ENCODE measurements at places on chromosomes 11 and 22.

- no peak for DNase-seq
Measured at GRCh38 chr22:32822179-32822877, 20.8 kb downstream of the TIMP3 start.

DNA sequence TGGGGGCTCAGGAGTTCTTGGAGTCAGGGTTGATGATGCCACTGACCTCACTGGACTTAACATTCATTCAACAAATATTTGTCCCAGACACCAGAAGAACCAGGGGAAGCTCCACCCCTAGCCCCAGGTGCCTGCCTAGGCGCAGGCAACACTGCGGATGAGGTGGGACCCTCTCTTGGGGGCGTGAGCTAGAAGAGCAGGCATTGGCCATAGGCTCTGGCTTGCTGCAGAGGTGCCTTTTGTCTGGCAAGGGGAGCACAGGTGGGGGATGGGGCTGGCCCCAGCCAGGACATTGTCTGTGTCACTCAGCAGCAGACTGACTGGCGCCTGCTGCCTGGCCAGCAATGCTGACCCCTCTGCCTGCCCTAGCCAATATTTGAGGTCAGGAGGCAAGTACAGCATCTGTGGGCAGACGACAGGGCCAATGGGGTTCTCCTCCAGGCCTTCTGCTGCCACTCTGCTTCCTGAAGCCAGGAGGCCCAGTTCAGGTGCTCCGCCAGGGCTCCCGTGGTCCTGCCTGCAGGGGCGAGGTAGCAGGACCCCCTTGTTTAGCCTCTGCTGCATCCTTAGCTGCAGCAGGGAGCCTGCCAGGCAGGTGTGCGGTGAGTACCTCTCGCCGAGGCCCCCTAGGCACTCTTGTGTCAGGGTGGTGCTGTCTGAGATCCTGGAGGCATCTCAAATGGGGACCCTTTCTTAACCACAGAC is 4.0 kb downstream of the LINC01488 start:
- no peak for DNase-seq

DNA sequence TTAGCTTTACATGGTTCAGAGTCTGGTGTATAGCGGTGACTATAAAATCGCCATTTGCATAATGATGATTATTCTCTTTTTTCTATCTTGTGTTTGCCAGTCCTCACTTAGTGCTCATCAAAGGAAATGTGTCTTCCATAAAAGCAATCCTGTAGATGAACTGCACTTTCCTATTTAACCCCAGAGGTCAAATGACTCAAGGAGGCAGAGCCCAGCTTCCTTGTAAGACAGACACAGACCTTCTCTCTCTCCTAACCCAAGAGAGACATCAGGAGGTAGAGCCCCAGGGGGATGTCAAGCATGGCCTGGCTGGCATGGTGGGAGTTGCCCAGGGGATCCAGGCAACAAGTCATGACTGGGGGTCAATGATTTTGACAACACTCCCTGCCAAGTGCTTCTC is 46.9 kb upstream of the CRTAM start:
- no peak for DNase-seq

DNA sequence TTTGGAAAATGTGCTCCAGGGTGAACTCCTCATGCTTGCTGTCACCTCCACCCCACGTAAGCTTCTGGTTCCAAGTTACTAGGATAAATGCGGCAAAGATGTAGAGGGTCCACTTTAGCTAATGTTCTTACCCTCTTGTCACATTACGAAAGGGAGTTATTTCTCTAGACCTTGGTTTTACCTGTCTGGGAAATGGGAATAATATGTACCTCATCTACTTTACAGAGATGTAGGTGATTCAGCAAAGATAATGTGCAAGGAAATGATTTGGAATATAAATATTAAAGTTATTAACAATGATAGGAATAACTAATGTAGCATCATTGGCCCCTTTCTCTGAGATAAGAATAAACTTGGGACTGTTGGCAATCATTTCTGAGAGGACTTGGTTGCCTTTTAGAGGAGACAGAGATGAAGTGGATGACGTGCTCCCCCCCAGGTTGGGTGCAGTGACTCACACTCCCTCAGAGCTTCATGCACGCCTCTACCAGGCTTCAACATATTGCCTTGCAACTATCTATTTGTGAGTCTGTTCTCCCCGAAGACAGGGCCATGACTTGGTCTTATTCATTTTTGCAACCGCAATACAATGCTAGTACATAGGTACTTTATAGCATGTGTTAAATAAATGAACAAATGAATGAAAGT is 97.1 kb downstream of the ME3 start:
- DNase-seq = no peak

- no peak for DNase-seq
Measured at GRCh38 chr11:31117038-31117437, 252.5 kb downstream of the DCDC1 start.

GRCh38 chr11:14346303-14346955 is 12.6 kb downstream of the RRAS2 start:
- no peak for DNase-seq

DNA sequence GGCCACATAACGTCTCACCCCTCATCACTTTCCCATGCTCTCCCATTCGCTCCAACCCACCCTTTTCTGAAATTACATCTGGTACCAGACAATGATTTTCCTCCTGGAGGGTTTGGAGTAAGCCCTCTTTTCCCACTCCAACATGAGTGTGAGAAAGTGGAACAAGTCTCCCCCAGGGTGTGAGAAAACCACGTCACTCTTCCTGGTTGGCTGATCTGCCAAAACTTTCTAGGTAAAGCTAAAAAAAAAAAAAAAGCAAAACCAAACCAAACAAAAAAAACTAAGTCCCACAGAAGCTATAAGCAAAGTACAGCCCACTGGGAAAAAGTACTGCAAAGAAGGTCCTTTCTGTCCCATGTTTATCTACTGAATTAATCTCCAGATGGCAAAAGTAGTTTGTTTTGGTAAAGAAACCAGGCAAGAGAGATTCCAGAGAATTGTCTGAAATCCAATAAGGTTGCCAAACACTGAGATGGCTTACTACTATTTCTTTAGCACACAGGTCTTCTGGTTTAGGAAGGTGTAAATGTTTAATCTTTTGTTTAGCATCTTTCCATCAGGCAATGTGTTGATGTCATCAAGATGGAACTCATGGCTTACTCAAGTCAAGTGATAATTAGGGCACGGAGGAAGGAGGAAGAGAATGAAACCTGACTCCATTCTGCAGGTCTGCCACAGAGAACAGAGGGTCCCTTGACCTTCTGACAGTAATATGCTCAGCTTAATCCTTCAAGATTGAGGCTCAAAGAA is 395.6 kb downstream of the LARGE1 start:
- no peak for DNase-seq

DNA sequence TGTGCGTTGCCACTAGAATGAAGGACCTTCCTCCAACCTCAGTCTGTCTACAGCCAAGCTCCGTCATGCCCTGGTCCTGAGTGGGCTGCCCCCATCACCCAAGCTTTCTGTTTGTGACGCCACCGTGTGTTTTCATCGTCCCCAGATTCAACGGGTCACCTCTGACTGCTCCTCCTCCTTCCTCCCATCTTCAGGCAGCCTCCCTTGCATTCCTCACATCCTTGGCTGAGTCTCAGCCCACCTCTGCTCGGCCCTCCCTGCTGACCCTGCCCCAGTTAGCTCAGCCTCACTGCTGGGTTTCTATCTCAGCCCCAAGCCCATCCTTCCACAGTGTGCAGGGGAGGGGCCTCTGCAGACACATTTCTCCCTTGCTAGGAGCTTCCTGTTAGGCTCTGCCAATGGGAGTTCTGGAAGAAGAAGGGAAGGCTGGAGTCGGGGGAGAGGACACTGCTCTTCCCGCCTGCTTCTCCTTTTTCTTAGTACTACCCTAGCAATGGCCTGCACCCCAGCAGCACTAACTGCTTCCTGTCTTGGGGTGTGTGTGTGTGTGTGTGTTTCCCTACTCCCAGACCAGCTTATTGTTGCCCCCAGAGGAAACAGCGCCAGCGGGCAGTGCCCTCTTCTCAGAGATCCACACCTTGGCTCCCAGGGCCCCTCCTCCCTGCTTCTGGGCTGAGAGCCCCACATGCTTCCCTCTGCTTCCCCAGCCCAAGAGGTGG is 5.2 kb downstream of the IFT27 start:
- no peak for DNase-seq

GRCh38 chr11:47179655-47179991 is 2.9 kb upstream of the ARFGAP2 start:
- DNase-seq = peak; percentile 68

DNA sequence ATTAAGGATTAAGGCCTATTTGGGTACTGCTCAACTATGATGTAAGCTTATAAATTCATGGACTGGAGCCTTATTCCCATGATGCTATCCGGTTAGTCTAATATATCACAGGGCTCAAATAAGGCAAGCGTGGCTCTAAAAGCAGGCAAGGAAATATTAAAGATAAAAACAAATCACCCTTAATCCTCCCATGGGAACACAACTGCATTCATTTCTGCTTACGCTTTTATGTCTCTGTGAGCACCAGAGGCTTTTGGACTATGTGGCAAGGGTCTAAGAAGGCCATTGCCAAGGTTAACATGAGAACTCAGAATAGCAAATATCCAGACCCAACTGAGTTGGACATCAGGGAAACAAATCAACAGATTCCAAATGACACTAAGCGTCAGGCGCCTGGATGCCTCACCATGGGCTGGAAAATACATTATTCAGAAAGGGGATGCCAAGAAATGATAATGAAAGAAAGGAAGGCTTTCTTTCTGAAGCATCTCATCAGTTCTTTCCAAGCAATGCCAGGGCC is 138.1 kb downstream of the SLC1A2 start:
- no peak for DNase-seq

GRCh38 chr11:14007566-14007965 is 45.0 kb downstream of the SPON1 start:
- DNase-seq = no peak

DNA sequence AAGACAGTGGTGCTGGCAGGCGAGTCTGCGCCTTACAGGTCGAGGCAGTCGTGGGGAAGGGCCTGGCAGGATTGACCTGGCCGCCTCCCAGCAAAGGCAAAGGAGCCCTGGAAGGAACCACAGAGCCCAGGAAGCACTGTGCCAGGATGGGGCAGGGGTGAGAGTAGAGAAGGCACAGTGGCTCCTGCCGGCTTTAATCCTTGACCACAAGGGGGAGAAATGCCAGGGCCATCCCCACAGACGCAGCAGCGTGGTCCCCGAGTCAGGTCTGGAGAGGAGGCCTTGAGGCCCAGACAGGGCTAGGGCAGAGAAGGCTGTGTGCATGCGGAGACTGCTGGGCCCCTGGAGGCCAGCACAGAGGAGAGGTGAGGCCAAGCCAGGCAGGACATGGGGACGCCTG is 9.9 kb upstream of the NDUFS8 start:
- no peak for DNase-seq

GRCh38 chr11:132006884-132007580 is 636.6 kb downstream of the NTM start:
- no peak for DNase-seq

- no peak for DNase-seq
Measured at GRCh38 chr22:37331856-37332536, 49.7 kb downstream of the CYTH4 start.

- no peak for DNase-seq
Measured at GRCh38 chr11:33256031-33256812, 959 bp upstream of the HIPK3 start.

GRCh38 chr22:19478045-19478900 is 720 bp downstream of the UFD1 start:
- DNase-seq = peak; percentile 46

DNA sequence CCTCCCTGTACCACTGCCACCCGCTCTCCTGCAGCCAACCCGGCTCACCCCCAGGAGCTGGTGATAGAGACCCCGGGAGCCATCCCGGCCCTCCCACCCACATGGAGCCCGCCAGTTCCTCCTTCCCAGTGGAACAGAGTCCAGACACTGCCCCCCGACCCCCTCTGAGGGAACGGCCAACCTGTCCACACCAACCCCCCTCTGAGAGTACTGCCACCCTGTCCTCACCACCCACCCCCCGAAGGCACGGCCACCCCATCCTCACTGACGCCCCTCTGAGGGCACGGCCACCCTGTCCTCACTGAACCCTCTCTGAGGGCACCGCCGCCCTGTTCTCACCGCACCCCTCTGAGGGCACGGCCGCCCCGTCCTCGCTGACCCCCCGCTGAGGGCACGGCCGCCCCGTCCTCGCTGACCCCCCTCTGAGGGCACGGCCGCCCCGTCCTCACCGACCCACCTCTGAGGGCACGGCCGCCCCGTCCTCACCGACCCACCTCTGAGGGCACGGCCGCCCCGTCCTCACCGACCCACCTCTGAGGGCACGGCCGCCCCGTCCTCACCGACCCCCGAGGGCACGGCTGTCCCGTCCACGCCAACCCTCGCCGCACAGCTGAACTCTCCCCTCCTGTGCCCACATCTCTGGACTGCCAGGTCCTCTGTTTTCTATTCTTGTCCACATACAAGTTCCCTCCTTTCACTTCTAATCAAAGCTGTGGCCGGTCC is 18.0 kb downstream of the TOLLIP start:
- no peak for DNase-seq

- DNase-seq = no peak
Measured at GRCh38 chr22:50104141-50104544, 14.3 kb downstream of the MOV10L1 start.

GRCh38 chr11:44518968-44519550 is 46.4 kb upstream of the CD82 start:
- no peak for DNase-seq

DNA sequence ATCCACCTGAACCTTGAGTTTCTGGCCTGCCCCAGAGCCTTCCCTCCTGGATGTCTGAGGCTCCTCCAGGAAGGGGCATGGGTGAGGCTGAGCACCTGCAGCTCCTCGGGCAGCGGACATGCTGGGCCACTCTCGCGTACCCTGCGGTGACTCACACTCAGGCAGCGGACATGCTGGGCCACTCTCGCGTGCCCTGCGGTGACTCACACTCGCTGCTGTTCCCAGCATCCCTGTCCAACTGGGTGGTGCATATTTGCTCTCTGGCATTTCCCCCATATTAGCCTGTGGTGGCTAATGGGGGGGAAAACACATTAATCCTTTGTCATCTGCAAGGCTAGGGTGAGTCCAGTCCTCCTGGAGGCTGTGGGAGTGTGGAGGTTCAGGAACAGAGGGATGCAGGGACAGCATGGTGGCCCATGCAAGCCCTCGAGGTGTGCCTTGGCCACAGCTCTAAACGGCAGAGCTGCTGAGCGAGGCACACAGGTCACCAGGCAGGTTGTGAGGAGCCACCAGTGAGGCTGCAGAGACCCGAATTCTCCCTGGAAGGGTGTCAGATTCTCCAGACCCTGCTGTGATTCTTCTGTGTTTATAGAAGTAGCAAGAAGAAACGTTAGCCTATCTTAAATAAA is 728.1 kb downstream of the BRD1 start:
- DNase-seq = no peak

DNA sequence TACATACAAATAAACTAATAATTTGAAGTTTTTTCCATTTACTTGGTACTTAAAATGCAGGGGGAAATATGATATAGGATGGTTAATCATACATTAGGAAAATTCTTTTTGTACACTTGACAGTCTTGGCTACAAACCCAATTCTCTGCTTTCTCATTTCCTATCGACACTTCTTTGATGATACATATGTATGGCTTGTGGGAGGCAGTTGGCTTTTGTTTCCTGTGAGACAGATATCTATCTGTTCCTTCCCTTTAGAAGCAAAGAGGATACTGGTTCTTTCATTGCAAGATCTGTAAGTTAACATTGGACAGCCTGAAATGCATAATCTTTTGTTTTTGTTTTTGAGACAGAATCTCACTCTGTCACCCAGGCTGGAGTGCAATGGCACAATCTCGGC is 47.9 kb upstream of the ADORA2A start:
- DNase-seq = no peak

GRCh38 chr11:67260406-67260805 is 5.9 kb upstream of the GRK2 start:
- DNase-seq = no peak

Data from activated CD4-positive, alpha-beta T cell treated with anti-CD3 and anti-CD28 coated beads for 36 hours (primary cell).